Right cardiac atrium (tissue), 5 donors: ENCODE measurements at places on chromosomes 3 and 15. TPM values are rescaled to one million over a fixed set of nuclear protein-coding genes. Genes with fewer than 3 reads are reported as not detected.

DNA sequence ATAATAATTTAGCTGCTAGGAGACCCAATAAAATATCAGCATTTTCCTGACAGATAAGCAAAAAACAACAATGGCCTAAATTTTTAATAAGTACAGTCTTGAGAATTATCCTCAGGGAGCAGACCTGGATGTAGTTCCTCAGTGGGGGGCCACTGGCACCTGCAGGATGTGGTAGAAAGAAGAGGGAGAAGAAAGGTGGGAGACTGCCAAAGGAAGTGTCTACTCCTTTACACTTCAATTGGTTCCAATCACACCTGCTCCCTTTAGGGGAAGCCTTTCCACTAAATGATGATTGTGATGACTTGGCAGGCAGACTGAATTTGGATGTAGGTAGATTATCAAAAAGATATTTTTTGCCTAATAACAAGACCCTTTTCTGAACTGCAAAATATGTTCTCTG lies 353.0 kb upstream of the SATB1 start:
- no peak for DNase-seq

- DNase-seq, result no peak
Measured at GRCh38 chr3:123365450-123366143, 83.3 kb downstream of the ADCY5 start.

DNA sequence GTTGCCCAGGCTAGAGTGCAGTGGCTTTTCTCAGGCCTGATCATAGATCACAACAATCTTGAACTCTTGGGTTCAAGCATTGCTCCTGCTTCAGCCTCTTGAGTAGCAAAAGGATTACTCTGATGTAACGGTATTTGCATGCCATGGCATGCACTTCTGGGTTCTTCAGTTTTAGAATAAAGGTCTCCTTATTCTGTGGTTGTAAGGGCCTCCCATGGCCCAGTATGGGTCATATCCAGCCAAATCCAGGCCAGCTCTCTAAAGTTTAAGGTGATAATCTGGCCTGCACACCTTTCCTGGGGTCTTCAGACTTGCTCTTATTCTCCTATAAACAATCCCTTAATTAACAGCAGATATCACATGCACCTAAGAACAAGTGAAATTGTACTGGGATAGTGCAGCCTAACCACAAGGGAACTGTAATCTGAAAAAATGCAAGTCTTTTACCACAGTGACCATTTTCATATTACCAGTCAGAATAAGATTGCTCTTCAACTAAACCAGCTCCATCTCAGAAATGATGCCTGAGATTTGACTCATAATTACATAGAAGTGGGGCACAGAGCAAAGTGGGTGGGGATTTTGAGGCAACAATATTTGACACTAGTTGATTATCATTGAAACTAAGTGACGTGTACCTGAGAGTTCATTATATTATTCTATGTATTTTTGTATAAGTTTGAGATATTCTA lies 25.4 kb downstream of the COMMD2 start:
- no peak for DNase-seq

GRCh38 chr3:102206511-102207031 lies 228.2 kb upstream of the ZPLD1 start:
- DNase-seq, result peak; percentile 84

DNA sequence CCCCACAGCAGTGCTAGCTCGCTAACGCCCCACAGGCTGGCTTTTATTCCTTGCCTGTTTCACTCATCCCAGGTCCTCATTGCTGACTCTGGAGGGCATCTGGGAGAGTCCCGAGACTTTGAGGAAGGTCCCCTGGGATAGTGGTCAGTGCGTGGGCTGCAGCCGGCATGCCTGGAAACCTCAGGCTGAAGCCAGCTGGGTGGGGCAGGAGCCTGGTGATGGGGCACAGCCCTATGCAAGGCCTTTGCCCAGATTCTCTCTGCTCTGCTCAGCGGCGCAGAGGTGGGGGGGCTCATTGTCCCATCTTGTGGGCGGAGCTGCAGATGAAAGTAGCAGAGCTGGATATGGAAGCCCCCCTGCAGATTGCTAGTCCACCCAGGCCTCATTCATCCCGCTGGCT lies 55.7 kb upstream of the SMAD6 start:
- peak; percentile 70 for DNase-seq

Gene SCN11A
- not detected for polyA plus RNA-seq

Gene ZMYND10
- 0.25 TPM for polyA plus RNA-seq

GRCh38 chr15:69591905-69592508 lies 139.4 kb downstream of the RPLP1 start:
- no peak for DNase-seq

DNA sequence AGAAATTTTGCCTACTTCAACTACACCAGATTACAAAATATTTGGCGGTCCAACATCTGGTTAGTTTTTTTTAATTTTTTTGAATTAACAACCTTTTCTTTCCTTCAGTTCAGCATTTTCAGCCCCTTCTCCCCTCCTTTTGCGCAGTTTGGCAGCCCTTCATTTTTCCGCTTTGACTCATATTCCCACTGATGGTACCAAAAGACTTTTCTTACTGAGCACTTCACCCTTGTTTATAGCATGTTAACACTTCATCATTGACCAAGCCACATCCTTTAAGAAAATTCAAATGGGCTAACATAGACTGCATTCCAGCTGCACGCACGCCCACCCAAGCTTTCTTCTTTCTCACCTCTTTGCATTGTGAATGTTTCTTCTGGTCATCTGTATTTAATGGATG lies 49.7 kb downstream of the SEMA6D start:
- DNase-seq, result no peak

- DNase-seq, result no peak
Measured at GRCh38 chr15:28044121-28044672, 54.9 kb downstream of the OCA2 start.

DNA sequence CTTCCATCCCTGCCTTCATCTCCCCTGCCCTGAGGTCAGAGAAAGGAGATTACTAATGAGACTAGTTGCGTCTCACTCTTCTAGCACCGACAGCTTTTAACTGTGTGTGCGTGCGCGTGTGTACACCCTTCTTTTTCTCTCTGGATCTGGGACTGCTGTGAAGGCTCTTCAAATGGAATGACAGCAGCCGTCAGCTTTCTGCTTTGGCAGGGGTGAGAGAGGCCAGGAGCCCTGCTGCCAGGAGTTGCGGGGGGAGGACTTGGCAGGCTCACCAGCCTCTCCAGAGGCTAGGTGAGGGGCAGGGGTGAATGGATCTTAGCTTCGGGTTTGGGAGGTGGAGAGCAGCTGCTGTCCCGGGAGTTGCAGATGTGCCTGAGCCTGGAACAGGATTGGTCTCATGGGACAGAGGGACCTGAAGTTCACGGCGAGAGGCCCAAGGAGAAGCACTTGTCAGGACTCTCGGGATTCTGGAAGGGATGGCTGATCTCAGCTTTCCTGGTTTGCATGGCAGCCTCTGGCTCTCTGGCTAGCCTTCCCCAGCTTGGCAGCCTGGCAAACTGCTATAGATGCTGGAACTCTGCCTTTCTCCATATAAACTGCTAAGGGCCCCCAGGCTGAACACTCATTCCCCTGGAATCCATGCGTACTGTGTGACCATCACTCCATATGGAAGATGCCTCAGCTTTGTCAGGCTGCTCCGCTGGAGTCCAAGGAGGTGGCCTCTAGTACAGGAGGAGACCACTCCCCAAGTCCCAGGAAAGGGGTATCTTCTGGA lies 16.6 kb downstream of the TEX264 start:
- DNase-seq, result peak; percentile 40

- DNase-seq, result no peak
Measured at GRCh38 chr3:184986366-184986889, 166.4 kb downstream of the C3orf70 start.

DNA sequence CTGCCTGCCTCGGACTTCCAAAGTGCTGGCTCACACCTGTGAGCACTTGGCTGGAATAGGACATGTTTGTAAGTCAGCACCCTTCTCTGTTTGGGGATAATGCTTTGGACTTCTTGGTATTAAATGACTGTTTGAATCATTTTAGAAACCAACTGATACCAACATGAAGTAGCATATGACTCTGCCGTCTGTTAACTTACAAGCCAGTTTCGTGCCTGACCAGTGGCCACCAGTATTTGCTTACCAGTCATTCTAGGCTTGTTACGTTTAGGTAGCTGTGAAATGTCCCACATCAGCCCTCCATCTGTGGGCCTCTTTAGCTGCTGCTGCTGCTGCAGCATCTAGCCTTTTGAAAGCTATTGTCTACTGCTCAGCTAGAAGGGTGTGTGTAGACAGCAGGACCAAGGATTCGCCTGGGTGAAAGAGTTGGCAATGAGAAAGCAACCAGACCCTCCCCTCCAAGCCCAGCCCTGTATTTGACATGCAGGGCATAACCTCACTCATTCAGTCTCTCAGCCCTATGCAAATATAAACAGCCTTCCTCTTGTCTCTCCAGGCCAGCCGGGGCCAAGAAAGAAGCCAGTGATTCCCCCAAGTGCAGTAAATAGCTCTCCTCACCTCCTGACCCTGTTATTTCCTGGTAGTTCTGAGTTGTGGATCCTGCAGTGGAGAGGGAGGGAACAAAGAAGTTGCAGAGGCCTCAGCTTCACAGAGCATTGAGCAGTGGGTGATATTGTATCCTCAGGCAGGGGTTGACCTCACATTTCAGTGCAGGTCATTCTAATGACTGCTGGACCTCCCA lies 51.0 kb downstream of the NKIRAS1 start:
- no peak for DNase-seq

GRCh38 chr3:160245261-160245800 lies 20.1 kb downstream of the C3orf80 start:
- no peak for DNase-seq

DNA sequence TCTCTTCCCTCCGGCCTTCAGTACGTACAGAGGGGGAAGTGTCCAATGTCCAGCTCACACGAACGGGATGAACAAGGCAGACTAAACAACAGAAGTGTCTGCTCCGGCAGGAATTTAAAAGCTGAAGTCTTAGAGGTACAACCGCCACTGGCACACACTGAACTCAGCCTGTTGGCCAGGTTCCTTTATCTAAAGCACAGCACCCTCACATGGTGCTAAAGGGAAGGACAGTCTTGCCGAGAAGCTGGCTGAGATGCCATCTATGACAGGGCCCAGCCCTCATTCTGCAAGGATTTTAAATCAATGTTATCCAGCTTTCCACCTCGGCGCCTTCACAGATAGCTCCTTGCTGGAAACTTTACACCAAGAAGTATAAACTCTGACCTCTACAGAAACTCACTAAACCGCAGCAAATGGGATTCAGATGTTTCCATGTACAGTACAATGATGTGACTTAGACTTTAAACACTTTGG lies 2.8 kb downstream of the ADAMTS17 start:
- peak; percentile 65 for DNase-seq

DNA sequence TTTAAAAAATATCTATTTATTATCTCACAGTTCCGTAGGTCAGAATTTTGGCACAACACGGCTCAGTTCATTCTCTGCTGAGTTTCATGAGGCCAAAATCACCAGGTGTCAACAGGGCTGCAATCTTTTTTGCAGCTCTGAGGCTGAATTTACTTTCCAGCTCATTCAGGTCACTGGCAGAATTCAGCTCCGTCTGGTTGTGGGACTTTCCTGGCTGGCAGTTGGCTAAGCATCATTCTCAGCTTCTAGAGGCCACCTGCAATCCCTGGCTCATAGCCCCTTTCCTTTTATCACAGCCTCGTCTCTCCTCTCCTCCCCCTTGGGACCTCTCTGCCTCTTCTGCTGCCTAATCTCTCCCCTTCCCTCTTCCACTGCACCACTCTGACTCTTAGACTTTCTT lies 174.0 kb upstream of the WNT5A start:
- no peak for DNase-seq

- no peak for DNase-seq
Measured at GRCh38 chr3:185363662-185364203, 797 bp downstream of the MAP3K13 start.

Gene RAD51
- polyA plus RNA-seq, result 0.25 TPM

DNA sequence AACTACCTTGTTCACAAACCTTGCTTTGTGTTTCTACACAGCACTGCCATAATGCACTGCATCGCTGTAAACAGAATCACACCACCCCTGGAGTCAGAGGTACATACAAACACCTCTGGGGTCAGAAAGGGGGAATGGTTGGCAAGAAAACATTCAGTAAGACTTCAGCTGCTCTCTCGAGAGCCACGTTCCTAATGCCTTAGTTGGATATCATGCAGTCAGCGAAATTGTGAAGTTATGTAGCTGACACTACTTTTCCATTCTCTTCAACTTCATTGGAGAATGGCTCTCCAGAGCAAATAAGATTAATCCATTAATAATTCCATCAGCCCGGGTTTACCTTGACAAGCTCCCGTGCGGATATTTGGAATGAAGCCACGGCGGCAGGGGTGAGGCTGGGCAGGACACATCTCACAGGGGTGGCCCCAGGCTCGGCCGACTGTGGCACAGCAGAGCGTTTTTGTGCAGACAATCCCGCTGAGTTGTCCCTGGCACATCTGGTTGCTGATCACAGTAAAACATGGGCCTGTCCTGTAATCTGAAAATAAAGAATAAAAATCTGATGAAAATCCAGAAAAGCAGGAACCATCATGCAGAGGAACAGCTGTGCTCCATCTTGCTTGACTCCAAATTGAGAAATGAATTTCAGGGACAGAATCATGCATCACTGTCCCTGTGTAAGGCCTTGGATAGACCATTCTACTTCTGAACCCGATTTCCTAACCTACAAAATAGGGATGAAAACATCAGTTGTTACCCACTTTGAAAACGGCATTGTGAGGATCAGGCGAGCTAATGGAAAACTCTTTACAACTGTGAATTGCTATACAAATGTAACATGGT lies 108.0 kb downstream of the FBN1 start:
- peak; percentile 68 for DNase-seq

GRCh38 chr3:171470714-171471227 lies 10.6 kb upstream of the TNIK start:
- no peak for DNase-seq

Gene LRRC31
- polyA plus RNA-seq, result not detected

DNA sequence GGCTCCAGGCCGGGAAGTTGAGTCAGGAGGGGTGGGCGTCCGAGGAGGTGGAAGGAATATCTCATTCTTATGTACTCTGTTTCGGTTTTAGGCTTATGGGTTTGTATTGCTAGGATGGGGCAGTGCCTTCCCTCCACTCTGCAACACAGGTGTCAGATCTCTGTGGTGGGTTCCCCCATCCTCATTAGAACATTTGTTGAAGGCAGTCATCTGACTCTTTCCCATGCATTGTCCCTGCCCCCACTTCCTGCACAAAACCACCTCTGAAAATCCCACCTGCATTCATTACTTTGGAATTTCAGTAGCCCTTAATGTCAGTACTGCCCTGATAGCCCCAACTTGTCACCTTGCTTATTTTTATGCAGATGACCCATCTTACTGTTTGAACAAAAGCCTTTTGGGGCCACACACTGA lies 29.5 kb downstream of the GYG1 start:
- DNase-seq, result no peak
